CD8-positive, alpha-beta T cell (primary cell): ENCODE measurements at places on chromosomes 1 and 21.

DNA sequence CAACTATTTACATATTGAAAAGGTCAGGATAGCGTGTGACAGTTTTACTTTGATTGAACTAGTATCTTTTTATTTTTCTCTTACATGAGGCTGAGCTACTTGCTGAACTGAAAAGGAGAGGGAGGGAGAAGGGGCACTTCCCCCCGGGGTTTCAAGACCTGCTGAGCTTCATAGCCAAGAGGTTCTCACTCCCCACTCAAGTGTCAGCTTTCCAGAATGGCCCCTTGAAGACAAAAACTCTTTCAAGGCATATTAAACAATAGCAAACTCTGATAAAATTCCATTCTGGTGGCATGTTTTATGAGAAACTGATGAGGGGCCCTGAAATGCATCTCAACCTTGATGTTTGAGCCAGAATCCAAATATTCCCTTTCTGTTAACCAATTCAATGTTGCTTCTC lies 143.0 kb downstream of the KAZN start:
- no peak for DNase-seq

- DNase-seq, result no peak
Measured at GRCh38 chr1:95685081-95685480, 451.1 kb downstream of the RWDD3 start.

- DNase-seq, result no peak
Measured at GRCh38 chr21:33937146-33937545, 21.5 kb upstream of the ATP5PO start.

DNA sequence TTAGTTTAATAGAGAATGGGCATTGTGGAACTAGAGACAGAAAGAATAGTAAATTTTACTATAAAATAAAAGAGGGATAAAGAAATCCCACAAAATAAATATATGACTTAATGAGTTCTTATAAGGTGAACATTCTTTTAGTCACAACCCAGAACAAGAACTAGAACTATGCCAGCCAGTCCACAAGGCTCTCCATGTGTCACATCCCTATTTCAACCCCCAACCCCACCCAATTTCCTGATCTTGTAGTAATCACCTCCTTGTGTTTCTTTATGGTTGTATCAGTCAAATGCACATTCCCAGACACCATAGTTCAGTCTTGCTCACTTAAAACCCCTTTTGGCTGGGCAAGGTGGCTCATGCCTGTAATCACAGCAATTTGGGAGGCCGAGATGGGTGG lies 662.3 kb upstream of the CAMK1G start:
- no peak for DNase-seq

- DNase-seq, result no peak
Measured at GRCh38 chr1:78210175-78210574, 164.4 kb downstream of the GIPC2 start.
